GM10248 (cell line): ENCODE measurements at places on chromosomes 7 and 10.

DNA sequence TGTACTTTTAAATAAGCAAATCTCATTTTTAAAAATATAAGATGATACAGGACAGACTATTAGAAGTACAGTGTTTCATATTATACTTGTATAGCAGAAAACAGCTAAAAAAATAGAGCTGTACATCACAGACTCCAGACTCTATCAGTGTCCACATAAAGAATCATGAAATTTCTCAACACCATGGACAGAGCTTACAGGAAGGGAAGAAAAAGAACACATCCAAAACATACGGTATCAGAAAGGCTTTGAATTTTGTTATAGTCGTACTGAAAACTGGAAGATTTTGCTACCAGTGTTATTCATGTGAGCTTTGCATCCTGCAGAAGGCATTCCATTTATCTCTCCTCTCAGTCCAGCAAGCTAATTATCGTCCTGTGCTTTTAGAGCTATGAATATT, 183.2 kb upstream of the PTPRZ1 start:
- DNase-seq, result no peak

DNA sequence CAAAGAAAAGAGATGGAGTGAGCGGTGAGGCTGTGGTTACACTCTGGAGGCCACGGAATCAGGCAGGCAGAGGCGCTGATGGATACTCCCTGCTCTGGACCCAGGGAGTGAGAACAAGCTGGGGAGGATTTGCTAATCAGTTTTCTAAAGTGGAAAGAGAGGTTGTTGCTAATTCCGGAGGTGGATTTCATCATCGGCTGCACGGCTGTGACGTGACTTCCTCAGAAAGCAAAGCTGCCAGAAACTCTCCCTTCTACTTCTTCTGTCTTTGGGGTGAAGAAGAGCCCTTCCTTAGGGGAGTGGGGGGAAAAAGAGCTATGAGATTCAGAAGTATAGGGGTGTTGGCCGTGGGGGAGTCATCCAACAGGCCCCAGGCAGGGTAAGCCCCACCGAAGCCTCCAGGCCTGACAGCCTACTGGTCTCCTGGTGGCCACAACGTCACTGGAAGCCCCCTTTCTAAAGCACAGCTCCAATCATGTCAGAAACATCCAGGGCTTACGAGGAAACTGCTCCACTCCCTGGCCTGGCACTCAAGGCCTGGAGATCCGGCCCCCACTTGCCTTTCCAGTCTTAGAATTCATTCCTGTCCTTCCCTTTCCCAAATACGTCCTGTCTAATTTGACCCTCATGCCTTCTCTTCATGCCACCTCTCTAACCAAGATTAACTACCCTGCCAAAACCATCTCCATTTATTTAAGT, 114.5 kb downstream of the HIP1 start:
- DNase-seq, result no peak

- no peak for DNase-seq
Observed at GRCh38 chr10:36559412-36560400, 565.7 kb upstream of the ANKRD30A start.

DNA sequence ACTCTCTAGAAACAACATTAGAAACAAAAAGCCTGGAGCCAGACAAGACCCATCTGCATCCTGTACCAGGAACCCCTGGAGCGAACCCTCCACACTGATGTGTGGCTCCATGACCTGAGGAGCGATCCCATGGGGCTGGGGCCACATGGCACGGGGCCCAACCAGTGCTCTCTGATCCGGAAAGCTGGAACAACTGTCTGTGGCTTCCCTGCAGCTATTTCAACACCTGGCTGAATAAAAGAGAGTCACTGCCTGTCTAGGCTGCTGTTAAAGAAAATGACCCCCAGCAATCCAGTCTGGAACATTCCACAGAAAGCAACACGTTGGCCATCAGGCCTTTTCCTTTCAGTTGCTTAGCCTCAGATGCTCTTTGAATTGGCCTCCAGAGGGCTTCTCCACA, 20.9 kb downstream of the UROS start:
- DNase-seq, result no peak

DNA sequence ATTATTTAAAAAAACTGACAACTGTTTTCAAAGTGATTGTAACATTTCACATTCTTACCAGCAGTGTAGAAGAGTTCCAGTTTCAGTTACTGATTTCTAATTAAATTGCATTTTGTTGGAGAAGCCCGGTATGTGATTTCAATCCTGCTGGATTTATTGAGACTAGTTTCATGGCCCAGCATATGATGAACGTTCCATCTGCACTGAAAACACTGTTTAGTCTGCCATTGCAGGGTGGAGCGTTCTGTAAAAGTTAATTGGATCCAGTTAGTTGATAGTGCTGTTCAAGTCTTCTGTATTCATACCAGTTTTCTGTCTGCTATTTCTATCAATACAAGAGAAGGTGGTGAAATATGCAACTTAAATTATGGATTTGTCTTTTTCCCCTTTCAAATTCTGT, 37.3 kb upstream of the CCNY start:
- DNase-seq, result no peak

- no peak for DNase-seq
Observed at GRCh38 chr7:131786204-131786603, 229.8 kb upstream of the PODXL start.

DNA sequence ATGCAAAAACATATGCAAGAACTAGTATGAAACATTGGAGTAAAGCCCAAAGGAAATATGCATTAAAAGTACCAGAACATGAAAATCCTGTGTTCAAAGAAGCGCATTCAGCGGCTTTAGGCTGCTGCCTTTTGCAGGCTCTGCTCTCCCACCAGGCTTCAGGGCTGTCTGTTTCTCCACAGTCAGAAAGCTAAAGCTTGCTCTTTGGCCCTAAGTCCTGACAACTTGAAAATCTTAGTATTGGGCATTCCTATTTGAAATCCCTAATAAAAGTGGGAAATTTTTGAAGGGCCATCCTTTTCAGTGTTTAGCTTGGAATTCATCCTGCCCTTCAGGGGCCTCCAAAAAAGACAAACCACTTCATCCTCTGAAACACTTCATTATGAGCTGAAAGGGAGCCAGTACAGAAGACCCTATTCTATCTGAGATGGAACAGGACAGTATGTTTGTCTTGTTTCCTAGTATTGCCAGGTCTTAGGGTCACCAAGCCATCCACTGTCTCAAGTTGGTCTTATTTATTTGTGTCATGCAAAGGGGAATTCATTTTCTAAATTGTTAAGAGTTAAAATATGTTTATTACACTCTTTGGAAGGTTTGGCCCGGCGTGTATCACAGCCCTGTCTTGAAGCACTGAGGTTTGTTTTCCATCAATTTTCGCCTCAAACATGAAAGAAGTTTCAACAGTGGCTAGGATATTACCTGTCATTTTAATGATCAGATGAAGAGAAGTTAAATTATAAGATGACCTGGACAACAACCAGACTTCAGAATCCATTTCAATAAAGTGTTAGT, 326.3 kb upstream of the BMPER start:
- DNase-seq, result no peak

DNA sequence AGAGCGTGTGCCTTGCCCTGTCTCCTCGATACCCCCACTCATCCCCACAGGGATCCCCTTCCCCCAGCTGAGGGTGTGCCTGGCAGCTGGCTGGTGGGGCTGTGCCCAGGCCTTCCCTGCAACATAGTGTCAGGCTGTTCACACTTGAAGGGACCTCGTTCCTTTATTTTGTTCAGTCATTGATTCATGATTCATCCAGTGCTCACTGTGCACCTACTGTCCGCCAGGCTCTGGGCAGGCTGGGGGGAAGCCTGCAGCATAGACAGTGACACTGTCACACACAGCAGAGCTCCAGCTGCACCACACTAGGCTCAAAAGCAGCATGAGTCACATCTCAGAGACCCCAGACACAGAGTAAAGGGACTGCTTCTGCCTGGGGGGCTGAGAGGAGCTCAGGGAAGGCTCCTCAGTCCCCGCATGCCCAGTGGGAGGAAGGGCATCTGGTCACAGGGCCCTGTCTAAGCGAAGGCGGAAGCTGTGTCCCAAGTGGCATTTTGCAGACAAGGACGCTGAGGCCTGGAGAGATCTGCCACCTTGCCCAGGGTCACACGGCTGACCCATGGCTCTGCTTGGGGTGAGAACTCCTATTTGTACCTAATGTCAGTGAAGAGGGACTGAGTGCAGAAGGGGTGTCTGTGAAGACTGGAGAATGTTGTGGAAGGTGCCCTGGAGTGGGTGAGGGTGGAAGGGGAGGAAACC, 27.9 kb downstream of the CDH23 start:
- DNase-seq, result no peak

DNA sequence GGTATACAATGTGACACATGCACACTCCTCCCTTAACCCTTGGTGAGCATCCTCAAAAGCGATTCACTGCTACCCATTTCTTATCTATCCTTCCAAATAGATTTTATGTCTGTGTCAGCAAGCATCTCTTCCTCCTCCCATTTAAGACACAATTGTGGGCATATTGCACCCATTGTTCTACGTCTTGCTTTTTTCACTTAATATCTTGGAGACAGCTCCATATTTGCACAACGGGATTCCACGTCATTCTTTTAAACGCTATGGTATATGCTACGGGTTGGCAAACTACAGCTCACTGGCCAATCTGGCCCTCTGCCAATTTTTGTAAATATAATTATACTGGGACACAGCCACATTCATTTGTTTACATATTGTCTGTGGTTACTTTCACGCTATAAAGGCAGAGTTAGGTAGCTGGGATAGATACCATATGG, 88.6 kb downstream of the RNF216 start:
- DNase-seq, result no peak

- DNase-seq, result no peak
Observed at GRCh38 chr7:46554688-46555422, 633.8 kb upstream of the IGFBP3 start.

DNA sequence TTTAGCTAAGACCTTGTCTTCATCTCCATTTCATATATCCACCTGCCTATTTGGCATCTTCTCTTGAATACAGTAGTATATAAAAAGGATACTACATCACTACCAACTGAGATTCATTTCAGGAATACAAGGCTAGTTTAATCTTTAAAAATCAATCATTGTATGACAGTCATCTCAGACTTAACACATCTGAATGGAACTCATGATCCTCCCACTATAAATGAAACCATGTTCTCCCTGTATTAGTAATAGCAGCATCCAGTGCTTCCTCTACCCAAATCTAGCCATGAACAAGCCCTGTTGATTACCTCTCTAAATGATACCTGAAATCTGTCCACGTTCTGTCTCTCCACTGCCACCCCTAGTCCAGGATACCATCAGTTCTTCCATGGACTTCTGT, 196.2 kb downstream of the CDK14 start:
- no peak for DNase-seq

DNA sequence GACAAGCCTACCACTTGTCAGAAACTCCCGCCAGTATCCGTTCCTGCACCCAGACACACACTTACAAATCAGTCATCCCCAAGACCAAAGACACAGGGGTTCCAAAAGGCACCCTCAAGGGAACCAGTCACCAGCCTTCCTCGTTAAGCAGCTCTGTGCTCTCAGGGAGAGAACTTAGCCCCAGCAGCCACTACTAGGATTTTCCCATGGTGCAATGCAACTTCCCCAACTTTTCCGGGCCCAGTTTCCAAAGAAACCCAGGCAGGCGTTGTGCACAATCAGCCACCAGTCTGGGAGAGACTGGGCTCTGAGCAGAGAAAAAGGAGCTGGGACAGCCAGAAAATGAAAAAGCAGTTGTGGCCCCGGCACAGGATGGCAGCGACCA, 1.2 kb downstream of the DLG5 start:
- DNase-seq, result no peak

DNA sequence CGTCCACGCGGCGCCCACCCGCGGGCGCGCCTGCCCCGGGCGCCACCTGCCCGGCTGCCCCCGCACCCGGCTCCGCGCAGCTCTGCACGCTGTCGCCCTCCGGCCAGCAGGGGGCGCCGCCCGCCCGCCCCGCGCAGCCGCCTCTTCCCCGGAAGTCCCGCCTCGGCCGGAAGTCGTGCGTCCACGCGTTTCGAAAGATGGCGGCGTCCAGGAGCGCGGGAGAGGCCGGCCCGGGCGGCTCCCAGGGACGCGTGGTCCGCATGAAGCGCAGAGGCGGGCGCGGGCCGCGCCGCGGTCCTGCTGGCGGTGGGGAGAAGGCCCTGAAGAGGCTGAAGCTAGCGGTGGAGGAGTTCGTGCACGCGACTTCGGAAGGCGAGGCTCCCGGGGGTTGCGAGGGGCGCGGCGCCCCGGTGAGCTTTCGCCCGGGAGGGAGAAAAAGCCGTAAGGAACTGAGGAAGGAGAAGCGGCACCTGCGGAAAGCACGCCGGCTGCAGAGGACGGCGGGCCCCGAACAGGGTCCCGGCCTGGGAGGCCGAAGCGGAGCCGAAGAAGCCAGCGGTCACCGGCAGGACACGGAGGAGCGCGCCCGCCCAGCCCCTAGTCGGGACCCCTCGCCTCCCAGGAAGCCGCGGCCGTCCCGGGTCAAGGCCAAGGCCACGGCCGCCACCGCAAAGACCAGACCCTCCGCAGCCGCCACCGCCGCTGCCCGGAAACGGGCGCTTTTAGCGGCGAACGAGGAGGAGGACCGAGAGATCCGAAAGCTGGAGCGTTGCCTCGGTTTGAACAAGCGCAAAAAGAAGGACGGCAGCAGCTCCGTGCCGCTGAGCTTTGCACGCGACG, at the start of gene NOM1:
TSS of gene NOM1 (plus strand) at position 172 of the 840 bp plus-strand sequence. CDS start at position 198, 26 bp downstream.
- peak; percentile 98 for DNase-seq

- no peak for DNase-seq
Observed at GRCh38 chr10:3103646-3104045, 36.3 kb downstream of the PFKP start.

DNA sequence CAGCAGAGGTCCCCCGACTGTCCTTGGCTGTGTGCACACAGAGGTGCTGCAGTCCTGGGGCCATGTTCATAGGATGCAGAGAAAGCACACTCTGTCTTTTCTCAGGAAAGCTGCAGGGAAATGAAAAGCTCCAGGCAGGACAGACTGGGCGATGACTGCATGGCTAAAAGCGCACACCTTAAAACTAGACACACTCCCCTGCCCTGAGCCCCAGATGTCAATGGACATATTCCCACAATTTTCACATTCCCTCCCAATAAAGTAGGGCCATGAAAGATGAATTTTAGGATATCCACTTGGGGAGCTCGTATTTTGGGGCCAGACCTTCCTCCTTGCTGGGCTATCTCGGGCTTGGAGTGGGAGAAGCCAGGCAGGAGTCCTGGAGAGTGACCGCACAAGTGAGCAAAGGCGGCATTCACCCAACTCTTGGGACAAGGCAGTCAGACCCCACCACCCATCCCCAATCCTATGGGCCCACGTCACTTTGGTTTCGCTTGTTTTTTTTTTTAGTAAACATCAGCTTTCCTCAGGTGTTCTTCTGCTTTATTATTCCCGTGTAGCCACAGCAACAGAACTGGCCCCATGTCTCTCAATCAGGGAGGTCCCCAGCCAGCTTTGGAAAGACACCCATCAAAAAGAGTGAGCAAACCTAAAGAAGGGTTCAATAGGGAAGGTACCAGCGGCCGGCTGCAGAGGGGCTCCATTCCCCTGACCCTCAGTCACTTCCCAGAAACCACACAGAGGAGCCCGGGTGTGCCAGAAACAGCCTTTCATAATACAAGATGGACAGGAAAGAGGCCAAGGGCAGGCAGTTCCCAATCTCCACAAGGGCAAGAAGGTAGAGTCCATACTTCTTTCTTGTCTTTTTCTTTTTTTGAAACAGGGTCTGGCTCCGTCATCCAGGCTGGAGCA, 12.7 kb downstream of the GPRIN2 start:
- DNase-seq, result no peak

DNA sequence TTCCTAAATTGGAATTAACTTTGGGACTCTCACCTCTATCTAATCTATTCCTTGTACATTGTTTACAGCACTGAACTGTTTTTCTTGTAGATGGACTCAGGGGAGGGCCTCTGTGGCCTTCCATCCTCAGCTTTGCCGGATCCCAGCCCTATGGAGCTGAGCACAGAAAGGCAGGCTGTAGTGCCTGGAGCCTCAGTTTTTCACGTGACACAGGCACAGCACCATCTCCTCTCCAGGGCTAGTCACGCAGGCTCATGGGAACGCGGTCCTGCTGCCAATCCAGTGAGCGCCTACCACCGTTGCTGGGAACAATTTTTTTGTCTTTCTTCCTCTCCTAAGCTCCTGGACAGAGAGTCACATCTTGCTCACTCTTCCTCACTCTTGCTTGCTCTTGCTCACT, 75.6 kb upstream of the DDC start:
- no peak for DNase-seq
